Left lobe of liver (tissue), 2 donors: ENCODE measurements at places on chromosomes 2 and 18.

- DNase-seq, result no peak
These were observed 99.1 kb downstream of the HRH4 start for GRCh38 chr18:24559526-24559925.

DNA sequence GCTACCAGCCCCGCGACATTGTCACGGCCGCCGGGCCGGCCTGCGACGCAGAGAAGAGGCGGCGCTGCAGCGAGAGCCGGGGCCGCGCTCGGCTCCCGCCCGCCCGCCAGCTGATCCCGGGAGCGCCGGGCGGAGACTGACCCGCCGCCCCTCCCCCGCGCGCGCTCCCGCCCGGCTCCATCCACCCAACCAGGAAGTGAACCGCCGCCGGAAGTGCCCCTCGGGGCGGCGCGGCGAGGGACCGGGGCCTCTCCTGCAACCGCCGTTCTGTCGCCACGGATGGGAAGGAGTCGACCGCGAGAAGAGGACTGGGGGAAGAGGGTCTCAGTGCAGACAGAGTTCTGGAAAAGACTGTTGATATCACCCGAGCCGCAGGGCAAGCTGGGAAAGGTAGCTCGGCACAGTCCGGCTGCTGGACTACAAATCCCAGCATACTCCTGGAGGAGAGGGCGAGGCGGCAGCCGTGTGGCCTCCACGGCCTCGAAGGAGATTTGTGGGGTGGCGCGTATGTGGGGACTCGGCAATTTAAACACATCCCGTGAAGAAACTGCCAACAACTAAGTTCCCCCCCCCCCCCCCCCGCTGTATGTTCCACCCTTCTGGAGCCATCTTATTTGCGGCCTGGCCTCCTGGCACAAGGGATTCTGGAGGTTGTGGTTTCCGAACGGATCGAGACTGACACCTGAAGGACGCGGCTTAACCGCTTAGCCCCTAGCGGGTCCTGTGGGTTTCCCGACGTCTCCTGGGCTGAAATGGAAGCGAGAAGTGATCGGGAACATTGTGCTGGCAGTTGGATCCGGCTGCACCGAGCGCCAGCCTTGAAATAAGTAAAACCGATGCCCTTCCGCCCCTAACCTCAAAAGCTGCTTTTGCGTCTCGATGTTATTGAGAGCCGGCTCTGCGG is at the start of gene AAK1:
AAK1 (minus strand) TSS at position 138 of the 904 bp plus-strand sequence. CDS start 699 bp downstream, outside the sequence.
- DNase-seq, result peak; percentile 93

DNA sequence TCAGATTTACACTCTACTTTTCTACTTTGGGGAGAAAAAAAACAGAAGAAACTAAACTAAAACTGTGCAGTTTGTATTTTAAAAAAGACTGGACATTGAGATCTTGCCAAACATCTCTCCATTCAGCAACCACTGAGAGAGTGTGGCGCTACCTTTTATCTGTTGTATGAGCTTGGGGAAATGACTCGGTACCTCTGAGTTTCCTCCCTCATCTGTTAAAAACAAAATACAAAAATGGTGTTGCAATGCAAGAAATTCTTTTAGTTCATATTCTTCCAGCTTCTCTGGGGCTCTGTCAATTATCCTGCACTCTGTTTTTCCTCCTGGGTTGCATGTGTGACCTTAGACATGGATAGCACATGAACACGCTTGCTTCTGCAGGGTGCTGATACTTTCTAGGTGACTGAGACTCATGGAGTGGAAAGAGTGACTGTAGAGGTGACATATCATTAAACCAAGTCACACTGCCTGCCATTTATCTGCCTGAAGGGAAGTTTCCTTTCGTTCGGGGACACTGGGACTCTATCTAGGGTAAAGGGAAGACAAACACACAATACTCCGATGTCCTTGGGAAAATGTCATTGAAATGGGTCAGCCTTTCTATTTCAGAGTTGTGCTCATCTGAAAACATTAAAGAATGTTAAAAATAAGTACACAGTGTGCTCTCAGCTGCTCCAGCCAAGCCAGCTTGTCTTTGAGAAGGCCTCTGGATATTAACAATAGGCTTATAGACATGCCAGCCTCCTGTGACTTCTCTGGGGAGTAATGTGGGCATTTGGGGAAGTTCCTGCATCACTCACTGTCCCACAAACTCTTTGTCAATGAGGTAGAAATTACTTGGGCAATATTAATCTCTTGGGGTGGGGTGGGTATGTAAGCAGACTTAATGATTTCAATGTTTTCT is 91.4 kb downstream of the TRIB2 start:
- no peak for DNase-seq

- no peak for DNase-seq
These were observed 385.0 kb downstream of the DSEL start for GRCh38 chr18:67131498-67131897.

GRCh38 chr18:13120983-13121441 is 97.5 kb upstream of the LDLRAD4 start:
- no peak for DNase-seq

DNA sequence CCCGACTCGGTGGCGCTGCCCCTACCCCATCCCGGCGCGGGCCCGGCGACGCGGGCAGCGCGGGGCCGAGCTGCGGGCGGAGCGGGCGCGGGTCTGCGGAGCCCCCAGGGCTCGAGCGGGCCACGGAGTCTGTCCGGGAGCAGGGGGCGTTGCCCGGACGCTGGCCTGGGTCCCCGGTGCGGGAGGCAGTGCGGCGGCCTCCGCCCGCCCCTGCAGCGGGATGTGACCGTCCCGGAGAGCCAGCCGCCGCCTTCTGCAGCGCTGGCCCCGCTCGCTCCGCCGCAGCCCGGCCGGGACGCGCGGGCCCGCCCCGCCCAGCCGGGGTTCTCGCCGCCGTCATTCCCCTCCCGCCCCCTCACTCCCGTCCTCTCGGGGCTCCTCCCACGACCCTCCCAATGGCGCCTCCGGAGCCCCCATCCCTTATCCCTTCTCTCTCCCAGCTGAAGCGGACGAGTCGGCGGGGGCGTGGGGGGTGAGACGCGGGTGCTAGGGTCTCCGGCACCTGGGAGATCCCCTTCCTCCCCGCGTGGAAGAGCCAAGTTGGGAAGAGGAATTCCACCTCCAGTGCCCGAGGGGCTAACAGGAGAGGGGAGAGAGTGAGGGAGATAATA is at the start of gene FNDC4:
FNDC4 (minus strand) TSS at position 257 of the 611 bp plus-strand sequence. CDS start 521 bp downstream, outside the sequence.
- DNase-seq, result peak; percentile 65

- DNase-seq, result no peak
These were observed 1321.8 kb upstream of the CRIM1 start for GRCh38 chr2:35033748-35034147.

GRCh38 chr2:11411768-11412448 is 54.1 kb downstream of the E2F6 start:
- DNase-seq, result no peak

DNA sequence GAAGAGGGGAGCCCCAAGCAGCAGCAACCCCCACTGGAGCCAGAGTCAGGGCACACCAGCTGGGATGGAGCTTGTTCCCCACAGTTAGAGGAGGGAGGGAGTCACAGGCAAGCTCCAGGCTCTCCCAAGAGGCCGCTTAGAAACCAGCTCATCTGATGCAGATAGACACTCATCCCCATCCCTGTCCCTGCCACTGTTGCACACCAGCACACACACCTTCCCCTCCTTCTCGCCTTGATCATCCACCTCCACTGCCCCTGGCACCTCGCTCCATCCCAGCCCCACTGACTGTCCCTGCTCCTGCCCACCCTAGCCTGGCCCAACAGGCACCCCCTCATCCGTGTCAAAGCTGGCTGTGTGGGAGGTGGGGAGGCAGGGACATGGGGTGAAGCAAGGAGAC is 1.5 kb upstream of the RUFY4 start:
- peak; percentile 42 for DNase-seq

- DNase-seq, result no peak
These were observed 88.5 kb downstream of the FIGN start for GRCh38 chr2:163647300-163647699.

DNA sequence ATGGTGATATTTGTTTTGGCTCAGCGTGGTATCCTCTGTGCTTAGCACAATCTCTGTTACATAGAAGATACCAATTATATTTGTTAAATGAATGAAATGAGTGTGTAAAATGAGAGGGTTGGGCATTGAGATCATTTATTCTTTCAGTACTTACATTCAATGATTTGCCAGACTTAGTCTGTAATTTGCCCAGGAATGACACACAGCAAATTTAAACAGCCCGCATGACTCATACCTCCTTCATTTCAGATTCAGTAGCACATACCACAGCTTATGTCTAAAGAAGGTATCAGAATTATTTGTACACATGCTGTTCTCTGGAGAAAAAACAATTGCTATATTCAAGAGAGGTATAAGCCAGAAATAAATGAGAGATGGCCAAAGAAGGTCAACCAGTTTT is 37.0 kb downstream of the KLHL14 start:
- no peak for DNase-seq

DNA sequence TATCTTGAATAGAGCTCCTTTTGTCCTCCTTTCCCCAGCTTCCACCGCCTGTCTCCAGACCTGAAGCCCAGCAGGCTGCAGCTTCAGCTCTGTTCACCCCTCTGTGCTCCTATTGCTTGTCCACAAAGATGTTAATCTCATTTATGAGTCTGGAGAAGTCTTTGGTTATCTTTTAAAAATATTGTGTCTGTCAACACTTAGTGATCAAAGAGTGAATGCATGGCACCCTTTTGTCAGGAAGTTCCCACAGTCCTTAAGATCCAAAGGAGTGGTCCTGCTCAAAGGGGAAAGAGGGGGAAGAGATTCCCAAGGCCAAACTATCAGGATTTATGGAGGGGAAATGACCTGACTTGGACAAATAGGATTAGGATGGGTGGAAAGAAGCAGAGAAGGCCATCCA is 118.9 kb downstream of the ACAA2 start:
- DNase-seq, result no peak

GRCh38 chr18:32243358-32243757 is 53.5 kb downstream of the MEP1B start:
- DNase-seq, result no peak

GRCh38 chr2:201768918-201769317 is 11.8 kb downstream of the ALS2 start:
- DNase-seq, result no peak

DNA sequence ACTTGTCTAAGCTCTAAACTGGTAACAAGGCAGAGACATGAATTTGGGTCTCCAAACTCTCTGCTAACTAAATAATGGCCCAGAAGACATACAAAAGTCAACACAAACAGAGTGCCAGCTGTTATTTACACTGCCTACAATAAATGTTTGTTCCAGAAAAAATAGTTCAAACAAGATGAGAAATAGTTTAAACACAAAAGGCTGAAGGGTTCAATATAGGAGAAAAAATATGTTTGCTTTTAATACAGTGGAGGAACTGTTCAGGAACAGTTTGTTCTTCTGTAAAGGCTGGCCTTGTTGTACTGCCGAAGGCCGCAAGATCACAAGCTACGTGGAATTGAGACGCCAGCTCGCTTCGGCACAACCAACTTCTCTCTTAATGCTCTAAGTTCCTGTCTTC is 74.6 kb downstream of the AFF3 start:
- DNase-seq, result no peak

- no peak for DNase-seq
These were observed 176.2 kb downstream of the LDLRAD4 start for GRCh38 chr18:13394801-13395200.

- DNase-seq, result peak; percentile 81
These were observed 160.7 kb upstream of the SP5 start for GRCh38 chr2:170554278-170554955.

DNA sequence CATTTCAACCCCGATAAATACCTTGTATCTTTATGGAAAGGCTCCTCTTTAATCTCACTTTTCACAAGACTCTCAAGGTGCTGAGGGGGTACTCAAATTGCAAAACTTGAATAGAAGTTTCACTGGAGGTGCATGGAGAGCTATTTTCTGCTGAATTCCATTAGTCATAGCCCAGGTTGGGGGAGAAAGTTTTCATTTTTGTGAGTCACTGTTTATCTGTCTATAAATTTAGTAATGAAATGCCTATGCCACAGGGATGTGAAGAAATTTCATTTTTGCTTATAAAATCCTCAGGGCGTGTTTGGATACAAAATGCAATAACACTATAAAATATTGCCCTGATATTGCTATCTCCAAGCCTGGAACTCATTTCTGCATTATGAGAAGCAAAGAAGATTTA is 346.3 kb downstream of the LRATD1 start:
- no peak for DNase-seq

DNA sequence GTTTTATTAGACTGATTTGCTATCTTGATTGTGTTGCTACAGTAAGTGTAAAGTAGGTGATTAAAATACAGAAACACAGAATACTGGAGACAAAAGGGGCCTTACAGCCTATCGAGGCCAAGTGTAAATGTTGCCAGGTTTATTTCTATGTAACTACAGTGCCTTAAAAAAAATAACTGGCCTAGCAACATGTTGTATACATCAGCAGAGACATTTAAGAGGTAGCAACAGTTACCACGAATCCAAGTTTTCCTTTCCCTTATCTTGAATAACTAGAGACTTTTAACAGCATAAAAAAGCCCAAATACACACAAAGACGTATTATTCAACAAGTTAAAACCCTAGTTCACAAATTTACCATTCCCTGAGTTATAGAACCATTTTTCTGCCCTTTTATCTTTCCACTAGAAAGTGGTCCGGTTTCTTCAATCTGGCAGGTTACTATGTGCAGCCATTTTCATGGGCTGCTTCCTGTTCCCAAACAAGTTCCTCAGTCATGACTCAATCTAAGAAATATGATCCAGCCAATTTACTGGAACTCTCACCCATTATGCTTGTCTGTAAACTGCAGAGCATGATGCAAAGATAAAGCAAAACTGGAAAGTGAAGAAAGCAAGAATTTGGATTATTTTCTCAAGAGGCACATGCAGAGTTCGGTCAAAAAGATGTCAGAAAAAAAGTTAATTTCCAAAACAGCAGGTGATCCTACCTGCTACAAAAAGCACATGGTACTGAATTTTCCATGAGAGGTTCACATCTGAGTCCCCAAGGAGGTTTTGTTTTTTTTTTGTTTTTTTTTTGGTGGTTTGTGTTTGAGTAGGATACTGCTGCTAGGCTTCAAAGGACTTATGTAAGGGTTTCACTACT is 22.2 kb downstream of the NFE2L2 start:
- DNase-seq, result no peak

- DNase-seq, result no peak
These were observed 1406.1 kb upstream of the NXPH2 start for GRCh38 chr2:140186313-140186712.

DNA sequence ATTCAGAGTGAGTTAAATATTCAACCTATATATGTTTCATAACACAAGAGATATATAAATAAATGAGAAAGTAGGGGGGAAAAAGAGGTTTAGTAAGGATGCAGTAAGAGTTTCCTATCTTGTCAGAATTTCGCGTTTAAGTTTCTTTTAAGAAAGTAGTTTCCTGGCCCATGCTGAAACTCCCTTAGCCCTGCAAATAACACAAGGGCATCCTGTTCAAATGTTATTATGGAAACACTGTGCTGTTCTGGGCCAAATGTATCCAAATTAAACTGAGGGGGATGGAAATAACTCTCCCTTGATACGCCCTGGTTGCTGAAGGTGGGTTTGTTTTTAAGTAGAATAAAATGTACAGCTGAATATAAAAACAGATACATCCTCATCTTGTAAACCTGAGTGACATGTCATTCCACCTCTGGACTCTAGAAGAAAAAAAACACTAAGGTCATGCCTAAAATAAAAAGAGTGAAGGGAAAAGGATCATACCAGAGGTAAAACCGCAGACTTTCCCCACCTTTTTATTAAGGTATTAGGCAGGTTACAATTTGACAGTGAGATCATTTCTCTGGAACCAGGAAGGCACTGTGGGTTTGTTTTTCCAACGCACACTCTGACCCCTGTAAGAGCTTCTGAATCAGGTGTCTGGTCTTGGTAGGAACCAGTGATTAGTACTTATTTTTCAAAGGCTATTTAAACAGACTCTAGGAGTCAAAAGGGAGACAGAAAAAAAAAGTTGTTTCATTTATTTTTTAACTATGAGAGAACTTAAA is 16.7 kb downstream of the BCL2 start:
- no peak for DNase-seq

- no peak for DNase-seq
These were observed 125.4 kb downstream of the NEDD4L start for GRCh38 chr18:58169472-58169871.

GRCh38 chr2:6730003-6730402 is 135.7 kb downstream of the CMPK2 start:
- no peak for DNase-seq
